Activated CD4-positive, alpha-beta T cell treated with anti-CD3 and anti-CD28 coated beads for 36 hours (primary cell): ENCODE measurements at places on chromosomes 7 and 10. TPM values are rescaled to one million over a fixed set of nuclear protein-coding genes. Genes with fewer than 3 reads are reported as not detected.

GRCh38 chr7:145665499-145666258 lies 450.9 kb upstream of the CNTNAP2 start:
- no peaks in the 10 kb centered on the region for H3K4me1 ChIP-seq
- no peaks in the 10 kb centered on the region for H3K27me3 ChIP-seq
- H3K4me3 ChIP-seq, result no peak overlapping the region
- no peak overlapping the region for H3K27ac ChIP-seq
- no peaks in the 10 kb centered on the region for H3K36me3 ChIP-seq

DNA sequence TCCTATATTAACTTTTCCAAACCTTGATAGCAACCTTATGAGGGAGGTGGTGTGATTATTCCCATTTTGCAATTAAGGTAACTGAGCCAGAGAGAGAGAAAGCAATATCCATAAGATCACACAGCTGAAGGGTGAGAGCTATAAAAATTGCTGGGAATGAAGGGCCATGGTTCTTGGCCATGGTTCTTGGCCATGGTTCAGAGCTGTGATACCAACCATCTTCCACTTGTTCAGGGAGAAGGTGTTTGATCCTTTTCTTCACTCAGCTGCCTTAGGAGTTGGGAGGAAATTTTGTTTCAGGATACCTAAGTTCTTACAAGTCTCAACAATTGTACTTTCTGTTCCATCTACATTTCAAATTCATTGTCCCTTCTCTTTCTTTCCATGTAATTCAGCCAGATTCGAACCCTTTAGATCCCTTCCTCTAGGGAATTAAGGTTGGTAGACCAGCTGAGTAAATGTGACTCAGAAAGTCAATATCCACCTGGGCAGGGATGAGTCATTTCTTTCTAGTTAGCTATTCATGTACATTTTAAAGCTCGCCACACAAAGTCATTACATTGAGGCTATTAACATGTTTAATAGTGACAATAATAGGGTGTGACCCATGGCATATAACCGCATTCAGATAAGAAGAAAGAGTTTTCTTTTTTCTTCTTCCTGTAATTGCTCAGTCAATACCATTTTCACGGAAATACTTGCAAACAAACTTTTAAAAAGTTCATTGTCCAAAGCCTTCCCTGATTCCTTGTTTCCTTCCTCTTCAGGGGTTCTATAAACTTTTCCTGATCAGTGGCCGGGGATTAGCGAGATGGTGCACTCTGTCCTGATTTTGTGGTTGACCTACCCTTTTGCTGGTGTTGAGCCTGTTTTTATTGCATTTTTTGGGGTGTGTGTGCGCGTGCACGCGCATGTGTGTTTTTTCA lies 143.4 kb downstream of the TCF7L2 start:
- H3K36me3 ChIP-seq, result peaks cover 2% of the 10 kb centered on the region
- H3K4me1 ChIP-seq, result peaks cover 17% of the 10 kb centered on the region
- H3K4me3 ChIP-seq, result no peak overlapping the region
- peak overlapping the region; percentile 48 for H3K27ac ChIP-seq
- no peak for DNase-seq

DNA sequence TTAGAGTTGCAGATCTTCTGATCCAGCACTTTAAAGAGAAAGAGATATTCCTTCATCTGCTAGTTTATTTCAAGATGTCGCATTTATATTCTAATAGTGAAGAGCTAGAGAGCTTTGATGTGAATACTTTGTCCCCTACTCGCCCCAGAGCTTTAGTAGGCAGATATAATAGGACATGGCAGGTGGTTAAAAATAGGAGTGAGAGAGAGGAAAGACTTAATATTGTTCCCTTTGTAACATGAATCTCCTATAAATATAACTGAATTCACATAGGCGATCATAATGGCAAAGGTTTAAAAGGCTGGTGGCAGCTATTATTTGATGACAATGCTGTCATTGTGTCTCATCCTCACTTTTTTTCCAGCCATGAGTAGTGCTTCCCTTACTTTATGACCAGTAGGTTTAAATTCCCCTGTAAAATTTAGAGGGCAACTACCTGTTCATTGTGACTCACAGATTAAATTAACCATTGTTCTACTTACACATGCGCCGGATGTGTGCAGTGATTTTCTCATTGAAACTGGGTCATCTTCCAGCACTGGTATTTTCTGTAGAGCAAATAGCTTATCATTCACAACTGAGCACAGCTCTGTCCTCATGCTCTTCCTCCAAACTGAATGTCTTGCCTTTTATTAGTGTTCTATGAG lies 906.7 kb upstream of the CELF2 start:
- no peak overlapping the region for H3K4me3 ChIP-seq
- H3K27ac ChIP-seq, result no peak overlapping the region
- no peaks in the 10 kb centered on the region for H3K27me3 ChIP-seq
- no peak for DNase-seq

FAM13C gene
- not detected for total RNA-seq

GNAT3 gene
- not detected for total RNA-seq

- H3K36me3 ChIP-seq, result no peaks in the 10 kb centered on the region
- H3K4me3 ChIP-seq, result no peak overlapping the region
- H3K27me3 ChIP-seq, result peaks cover 4% of the 10 kb centered on the region
- DNase-seq, result no peak
These were observed 504.6 kb upstream of the MKI67 start for GRCh38 chr10:128630787-128631252.

OR2A5 gene
- not detected for total RNA-seq

MCM10 gene
- total RNA-seq, result 86.0 TPM

DNA sequence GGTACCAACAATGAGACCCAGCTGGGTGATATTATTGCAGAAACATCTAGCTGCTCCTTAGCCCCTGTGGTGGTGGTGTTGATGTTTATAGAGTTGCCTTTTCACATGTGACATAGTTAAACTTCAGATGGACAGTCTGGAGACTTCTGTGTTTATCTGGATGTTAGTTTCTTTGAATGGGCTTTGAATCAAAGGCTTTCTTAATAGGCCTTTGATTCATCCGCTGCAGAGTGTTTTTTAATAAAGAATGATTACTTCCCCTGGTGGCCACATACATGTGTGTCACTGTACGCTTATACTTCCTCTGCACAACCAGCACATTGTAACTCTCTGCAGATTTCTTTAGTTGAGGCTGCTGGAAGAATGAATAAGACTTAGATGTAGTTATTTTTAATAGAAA lies 221.0 kb downstream of the DYNC1I1 start:
- DNase-seq, result no peak
- H3K27me3 ChIP-seq, result peaks cover 22% of the 10 kb centered on the region
- H3K27ac ChIP-seq, result no peak overlapping the region
- no peaks in the 10 kb centered on the region for H3K4me1 ChIP-seq
- H3K4me3 ChIP-seq, result no peak overlapping the region

DNA sequence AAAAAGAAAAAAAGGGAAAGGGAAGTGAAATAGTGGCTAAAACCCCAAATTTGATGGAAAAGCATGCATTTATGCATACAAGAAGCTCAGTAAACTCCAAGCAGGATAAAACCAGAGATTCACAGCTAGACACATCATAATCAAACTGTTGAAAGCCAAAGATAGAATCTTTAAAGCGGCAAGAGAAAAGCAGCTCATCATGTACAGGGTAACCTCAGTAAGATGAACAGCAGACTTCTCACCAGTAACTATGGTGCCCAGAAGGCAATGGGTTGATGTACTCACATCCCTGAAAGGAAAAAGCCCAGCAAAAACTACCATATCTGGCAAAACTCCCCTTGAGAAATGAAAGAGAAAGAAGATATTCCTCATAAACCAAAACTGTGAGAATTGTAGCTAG lies 60.4 kb downstream of the TPST1 start:
- H3K27me3 ChIP-seq, result peaks cover 5% of the 10 kb centered on the region
- peaks cover 9% of the 10 kb centered on the region for H3K36me3 ChIP-seq
- no peak overlapping the region for H3K27ac ChIP-seq
- no peak for DNase-seq
- no peak overlapping the region for H3K4me3 ChIP-seq

DNA sequence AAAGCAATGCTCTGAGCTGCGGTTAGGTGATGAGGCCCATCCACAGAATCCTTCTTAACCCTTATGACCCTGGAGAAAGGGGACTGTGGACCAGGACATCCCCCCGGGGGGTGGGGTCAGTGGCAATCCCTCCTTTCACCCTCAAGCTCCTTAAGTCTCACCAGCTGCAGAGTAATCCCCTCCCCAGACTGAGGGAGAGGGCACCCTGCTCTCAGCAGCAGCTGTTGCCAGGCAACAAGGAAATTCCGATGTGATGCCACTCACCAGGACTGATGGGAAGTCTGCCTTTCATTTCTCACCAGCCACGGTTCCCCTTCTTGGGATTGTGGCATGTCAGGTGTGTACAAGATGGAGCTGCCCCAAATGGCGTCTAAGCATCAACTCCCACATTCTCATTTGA lies 129.6 kb downstream of the DOCK1 start:
- H3K4me1 ChIP-seq, result no peaks in the 10 kb centered on the region
- no peaks in the 10 kb centered on the region for H3K27me3 ChIP-seq
- H3K27ac ChIP-seq, result no peak overlapping the region
- no peaks in the 10 kb centered on the region for H3K36me3 ChIP-seq
- H3K4me3 ChIP-seq, result no peak overlapping the region

- no peaks in the 10 kb centered on the region for H3K4me1 ChIP-seq
- no peaks in the 10 kb centered on the region for H3K36me3 ChIP-seq
- no peaks in the 10 kb centered on the region for H3K27me3 ChIP-seq
- no peak for DNase-seq
These were observed 107.2 kb upstream of the IGFBP3 start for GRCh38 chr7:46028246-46028645.
